ENCODE measurements at places on chromosomes 1 and 21.

DNA sequence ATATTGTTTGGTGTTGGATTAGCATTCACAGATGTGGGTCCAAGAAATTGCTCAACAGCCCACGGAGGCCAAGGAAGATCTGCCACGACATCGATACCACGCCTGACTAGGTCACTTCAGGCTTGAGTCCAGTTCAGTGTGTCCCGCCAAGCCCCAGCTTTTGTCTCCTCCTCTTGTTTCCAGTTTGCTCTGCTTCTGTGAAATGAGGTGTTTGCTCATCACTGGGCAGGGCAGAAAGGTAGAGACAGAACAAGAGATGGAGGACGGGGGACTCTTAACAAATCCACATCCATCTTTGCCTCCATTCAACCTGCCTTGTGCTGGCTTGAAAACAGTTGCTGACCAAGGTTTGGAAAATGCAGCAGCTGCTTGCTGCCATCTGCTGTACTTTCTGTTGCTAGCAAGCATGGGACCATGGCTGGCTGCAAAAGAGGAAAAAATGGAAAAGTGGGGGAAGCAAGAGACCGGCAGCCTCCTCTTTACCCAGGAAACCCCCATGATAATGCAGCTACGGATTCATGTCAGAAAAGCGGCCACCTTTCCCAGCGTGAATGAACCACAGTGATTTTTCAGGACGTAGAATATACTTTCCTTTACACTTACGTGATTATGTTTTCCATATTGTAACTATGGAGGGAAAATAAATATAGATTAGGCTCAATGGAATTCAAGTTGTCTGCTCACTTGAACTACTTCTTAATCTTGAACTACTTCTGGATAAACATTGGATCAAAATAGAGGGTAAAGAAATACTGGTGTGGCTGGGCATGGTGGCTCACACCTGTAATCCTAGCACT, 80.2 kb upstream of the GREM2 start:
- DNase-seq: peak; percentile 11

- DNase-seq: peak; percentile 28
These were observed 1.9 kb downstream of the DHRS3 start for GRCh38 chr1:12615865-12616708.

DNA sequence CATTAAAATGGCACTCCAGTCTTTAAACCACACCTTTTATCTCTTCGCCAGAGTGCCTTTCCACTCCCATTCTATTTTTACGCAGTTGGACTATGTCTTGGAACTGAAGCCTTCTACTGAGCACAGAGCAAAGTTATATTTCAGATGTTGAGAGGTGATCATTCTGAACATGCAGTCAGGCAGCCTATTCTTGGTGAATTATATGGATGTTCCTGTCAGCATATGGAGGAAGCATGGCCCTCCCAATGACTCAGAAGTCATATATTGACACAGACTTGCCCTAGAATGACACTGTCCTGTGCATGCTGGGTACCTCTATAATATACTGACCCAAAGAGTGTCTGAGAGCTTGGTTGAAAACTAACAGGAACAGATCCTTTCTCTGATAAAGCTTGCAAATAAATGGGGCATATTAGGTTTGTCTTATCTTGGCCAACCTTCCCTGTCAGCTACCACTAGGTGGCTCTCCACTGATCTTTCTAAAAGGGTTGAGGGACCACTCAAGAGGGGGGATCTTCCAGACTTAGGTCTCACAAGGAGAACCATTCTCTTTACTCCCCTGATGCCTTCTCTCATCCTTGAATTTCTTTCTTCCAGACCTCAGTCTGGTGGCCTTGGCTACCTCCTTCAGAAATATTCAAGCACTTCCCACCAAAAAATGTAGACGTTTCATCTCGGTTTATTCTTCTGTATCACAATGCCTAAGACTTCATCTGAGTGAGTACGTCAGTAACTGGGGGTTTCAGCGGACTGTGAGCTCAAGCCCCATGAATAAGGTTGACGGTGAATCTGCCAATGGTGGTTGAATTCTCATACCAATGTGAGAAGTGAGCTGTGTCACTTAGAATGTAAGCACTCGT, 11.8 kb upstream of the ALG14 start:
- DNase-seq: peak; percentile 55

DNA sequence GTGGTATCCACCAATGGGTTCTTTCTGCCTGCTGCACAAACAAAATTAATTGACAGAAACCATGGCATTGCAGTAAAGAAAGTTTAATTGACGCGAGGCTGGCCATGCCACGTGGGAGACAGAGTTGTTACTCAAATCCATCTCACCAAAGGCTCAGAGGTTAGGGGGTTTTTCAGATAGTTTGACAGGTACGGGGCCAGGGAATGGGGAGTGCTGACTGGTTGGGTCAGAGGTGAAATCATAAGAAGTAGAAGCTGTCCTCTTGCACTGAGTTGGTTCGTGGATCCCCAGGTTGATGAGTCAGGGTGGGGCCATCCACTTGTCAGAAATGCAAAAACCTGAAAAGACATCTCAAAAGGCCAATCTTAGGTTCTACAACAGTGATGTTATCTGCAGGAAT, 941 bp upstream of the TBCE start:
- DNase-seq: peak; percentile 12

- DNase-seq: peak; percentile 75
These were observed 167.2 kb upstream of the HMCN1 start for GRCh38 chr1:185566995-185567394.

- no peak for DNase-seq
These were observed 667.1 kb downstream of the LTN1 start for GRCh38 chr21:28325618-28326017.

GRCh38 chr1:245776694-245777332, 622.0 kb downstream of the KIF26B start:
- no peak for DNase-seq

GRCh38 chr21:36864974-36865373, 101.5 kb downstream of the HLCS start:
- DNase-seq: no peak

GRCh38 chr1:44261171-44261817, 48.0 kb downstream of the DMAP1 start:
- DNase-seq: no peak

Data from NB4 (cell line).